ENCODE measurements at places on chromosomes 2 and 18.

DNA sequence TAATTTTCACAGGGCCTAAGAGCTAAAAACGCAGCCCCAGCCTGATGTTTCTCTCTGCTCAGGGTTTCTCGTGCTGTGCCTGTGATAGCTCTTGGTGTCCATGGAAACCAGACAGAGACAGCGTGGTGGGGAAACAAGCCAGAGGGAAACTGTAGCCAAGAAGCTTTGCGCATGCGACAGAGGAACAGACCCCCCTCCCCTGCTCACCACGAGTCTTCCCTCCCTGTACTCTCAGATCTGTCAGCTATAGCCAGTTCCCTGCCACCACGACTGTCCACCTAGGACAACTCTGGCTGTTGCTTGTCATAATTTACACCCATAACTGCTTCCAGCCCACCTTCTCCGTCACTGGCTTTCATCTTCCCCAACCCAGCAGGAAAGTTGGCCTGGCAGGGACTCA is 13.2 kb upstream of the DNAJC27 start:
- DNase-seq = no peak

- DNase-seq = no peak
These were observed 23.3 kb downstream of the EDAR start for GRCh38 chr2:108965540-108966289.

DNA sequence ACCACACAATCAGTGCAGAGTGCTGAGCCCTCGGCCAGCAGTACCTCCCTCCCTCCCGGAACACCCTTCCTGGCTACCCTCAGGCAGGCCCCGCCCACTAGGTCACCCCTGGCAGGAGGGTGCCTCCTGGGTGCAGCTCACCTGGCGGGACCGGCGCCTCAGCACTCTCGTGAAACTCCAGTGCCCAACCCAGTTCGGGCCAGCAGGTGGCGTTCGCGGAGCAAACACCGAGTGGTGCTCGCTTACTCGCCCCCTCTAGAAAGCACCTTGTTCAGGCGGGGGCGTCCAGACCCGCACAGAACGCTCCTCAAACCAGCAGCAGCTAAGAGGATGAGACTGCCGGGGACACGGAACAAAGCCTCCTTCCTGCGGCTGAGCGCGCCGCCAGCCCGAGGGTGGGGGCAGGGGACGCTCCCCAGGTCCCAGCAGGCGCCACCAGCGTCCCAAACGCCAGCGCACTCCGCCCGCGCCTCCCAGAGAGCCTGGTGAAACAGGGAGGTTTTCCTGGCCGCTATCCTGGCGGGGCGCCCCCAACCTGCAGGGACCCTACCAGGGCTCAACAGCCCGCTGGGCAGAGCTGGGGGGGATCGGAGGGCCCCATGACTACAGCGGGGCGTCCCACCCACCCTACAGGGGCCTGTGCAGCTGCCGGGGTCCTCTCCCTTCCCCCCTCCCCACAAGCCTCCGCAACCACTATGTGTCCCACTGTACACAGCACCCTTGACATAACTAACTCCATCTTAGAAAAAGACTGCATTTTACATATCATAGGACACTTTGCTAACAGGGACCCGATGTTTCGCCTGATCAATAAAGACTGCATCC is 44.7 kb downstream of the MRPS5 start:
- DNase-seq = peak; percentile 89

- DNase-seq = no peak
These were observed 265.6 kb upstream of the NRXN1 start for GRCh38 chr2:51297488-51297887.

DNA sequence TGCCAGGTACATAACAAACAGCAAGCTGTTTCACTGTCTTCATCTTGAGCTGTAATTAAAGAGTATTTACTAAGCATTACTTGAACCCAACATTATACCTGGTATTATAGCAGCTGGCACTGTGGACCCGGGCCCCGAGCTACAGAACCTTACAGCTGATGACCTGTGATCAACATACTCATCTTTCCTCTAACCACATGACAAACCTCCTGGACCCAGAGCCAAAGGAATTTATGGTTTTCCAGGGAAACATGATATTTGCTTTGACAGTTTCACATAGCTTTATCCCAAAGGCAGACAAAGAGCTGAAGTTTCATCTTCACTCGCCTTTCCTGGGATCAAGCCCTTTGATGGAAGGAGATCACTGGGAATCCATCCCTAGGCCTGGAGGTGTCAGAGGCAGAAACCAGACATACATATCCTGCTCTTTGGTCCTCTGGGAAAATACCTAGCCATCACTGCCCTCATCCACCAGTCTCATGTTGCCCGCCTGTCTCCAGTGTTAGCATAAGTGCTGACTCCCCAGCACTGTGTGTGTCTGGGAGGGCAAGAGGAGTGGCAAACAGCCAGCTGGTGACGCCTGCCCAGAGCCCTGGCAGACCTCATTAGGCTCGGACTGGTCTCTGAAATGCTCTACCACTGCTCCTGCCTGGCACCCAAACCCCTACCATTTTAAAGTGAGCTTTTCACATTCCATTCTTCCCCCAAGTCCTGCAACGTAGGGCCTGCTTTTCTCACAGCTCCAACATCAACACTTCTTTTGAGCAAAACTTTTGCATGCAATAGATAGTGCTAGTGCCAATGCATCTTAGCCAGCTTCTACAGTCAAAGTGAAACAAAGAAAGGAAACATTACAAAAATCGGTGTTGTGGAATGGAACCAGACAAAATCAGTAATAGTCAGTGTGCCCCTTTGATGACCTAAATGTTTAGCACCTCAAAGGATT is 138.8 kb upstream of the CTAGE1 start:
- DNase-seq = no peak

DNA sequence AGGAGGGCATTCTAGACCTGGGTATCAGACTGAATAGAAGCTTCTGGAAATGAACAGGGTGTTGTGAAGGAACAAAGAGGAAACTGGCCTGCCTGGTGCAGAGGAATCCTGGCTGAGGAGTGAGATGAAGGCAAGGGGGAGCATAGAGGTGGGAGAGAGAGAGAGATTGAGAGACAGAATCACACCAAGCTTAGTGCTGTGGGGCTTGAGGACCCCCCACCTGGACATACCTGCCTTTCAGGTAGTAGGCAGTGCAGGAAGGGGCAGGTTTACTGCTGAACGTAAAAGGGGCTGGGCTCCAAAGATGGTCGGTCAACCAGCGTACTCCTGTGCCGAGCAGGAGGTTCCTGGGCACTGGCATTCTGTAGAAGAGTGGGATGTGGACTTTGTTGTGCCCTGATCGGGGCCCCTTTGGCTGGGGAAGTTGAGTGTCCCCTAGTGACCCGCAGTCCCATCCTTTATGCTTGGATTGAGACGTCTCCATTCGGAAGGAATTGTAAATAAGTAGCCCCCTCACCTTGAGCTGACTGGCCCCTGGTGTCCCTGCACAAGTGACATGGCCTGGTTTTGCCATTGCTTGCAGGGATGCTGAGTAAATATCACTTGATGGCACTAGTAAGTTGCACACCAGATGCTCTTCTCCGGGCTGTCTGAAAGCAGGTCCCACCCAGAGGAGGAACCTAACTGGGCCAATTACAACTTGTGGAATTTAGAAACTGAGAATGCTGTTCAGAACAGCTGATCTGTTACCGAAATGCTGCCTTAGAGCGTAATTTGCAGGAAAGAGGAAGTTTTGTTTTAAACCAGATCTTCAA is 1.4 kb downstream of the UBE2F start:
- DNase-seq = peak; percentile 27

DNA sequence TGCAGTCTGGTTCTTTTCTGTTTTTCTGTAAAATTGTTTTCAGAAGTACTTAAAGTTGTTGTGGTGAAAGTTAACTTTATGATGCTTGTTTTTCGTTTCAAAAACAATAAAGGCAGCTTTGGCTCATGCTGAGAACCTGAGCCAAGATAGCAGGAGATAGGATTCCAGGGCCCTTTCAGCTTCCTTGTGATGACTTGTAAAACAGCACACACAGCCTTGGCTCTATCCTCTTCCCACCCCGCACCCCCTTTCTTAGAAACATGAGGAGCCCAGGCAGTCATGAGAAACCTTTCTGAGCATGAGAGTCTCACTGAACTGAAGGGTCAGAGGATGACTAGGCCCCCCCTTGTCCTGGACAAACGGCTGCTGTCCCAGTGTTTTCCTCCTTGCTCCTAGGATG is 12.4 kb upstream of the CHRNA1 start:
- DNase-seq = no peak

GRCh38 chr2:152394326-152394725 is 59.4 kb downstream of the FMNL2 start:
- DNase-seq = no peak

GRCh38 chr2:233079473-233079877 is 19.3 kb downstream of the INPP5D start:
- no peak for DNase-seq

DNA sequence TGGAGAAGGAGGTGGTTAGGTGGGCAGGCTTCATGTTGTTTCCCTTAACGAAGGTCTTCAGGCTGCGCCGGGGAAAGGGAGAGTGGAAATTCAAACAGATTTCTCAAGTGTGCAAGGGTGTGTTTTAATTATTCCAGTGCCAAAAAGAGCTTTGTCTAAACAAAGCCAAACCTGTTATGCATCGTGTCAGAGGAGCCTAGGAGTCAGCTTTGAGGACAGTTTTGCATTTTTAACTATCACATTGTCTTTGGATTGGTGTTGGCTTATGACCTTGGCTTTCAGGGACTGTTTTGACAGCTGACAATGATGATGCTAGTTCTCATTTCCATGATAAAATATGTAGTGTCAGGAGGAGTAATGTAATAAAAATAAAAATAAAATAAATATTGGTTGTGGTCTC is 144.8 kb downstream of the LDLRAD4 start:
- DNase-seq = no peak

DNA sequence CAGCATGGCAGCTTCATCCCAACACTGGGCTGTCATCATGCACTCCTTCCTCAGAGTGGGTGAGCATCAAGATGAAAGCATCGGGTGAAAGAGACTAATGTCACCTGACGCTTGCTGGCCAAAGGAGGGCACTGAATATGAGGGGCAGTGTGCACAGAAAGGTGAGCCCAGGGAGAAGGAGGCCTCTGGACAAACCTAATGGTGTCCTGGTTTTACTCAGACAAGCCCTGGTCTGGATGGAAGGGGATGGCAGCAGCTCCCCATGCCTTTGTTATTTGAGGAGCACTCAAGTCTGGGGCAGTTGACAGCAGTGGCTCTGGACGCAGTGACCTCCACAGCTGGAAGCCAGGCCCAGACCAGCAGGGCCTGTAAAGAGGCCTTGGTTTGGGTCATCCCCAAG is 209.7 kb downstream of the SMAD2 start:
- DNase-seq = no peak

GRCh38 chr2:36337354-36337753 is 18.2 kb upstream of the CRIM1 start:
- no peak for DNase-seq

DNA sequence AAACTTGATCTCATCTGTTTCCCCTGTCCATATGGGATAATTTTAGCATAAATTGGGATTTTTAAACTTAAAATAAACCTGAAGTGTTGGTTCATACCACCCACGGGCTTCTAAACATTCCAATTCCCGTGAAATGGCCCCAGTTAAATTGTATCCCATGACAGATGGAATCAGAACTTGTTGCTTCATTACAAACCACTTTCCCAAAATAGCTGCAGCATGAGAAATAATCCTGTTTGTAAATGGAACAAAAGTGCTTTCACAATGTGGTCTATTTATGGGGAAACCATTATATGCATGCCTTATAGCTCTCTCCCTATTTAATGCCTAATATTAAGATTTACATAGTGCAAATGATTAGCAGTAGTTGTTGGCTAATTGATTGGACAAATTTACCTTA is 15.9 kb downstream of the SCG2 start:
- no peak for DNase-seq

DNA sequence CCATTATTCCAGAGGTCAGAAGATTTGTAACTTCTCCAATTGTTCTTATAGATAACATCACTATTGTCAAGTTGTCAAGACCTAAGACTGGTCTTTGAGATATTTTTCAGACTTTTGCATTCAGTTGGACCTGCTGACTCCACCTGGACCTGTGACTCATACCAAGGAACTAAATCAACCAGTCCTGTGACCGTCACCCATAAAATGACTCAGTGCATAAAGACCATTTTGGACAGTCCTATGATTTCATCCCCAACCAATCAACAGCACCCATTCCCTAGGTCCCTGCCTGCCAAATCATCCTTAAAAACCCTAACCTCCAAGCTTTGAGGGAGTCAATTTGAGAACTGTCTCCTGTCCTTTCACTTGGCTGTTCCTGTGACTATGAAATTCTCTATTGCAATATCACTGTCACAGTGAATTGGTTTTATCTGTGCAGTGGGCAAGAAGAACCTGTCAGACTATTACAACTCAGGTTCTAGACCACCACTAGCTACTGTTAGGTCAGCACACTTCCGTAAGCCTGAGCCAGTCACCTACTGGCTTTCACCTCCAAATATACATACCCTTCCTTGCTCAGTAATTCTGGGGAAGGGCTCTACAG is 17.1 kb downstream of the DPP4 start:
- no peak for DNase-seq

DNA sequence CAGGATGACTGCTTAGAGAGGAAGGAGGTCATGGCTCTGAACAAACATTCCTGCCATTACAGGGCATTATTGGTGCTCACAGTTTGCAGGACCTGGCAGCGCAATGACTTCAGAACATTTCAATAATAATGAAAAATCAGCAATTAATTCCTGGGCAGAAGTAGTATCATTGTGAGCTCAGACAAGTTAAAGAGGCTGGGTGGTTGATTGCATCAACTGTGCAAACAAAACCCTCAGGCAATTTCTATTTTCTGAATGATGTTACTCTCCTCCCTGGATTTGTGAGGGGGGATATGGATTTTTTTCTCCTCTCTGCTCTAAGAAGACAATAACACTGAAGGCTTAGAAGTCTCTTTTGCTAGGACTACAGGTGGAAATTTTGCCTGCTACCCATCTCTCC is 168.1 kb upstream of the TACR1 start:
- no peak for DNase-seq

- DNase-seq = no peak
These were observed 196.1 kb downstream of the ANAPC1 start for GRCh38 chr2:111687911-111688310.

DNA sequence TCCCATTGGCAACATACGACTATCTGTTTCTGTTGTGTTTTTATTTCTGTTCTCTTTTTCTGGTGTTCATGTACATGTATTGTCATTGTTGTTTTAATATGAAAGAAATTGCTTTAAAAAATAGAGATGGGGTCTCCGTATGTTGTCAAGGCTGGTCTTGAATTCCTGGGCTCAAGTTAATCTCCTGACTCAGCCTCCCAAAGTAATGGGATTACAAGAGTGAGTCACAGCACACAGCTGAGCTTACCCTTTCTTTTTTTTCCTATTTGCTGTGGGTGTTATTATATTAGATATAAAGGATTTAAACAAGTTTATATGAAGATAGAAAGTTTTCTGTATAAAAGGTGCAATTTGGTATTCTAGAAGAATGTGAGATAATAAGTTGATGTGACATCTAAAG is 554.6 kb downstream of the DSC3 start:
- DNase-seq = no peak

All from activated T-cell treated with anti-CD3 and anti-CD28 coated beads for 1 hour (primary cell).